ENCODE measurements at places on chromosomes 6 and 20. TPM values are rescaled to one million over a fixed set of nuclear protein-coding genes. Genes with fewer than 3 reads are reported as not detected.

The EPHA7 gene
- total RNA-seq = not detected

The RIMS1 gene
- total RNA-seq = not detected

The SCGN gene
- not detected for total RNA-seq

The CALHM6 gene
- total RNA-seq = 1.7 TPM

The LHFPL5 gene
- total RNA-seq = not detected

The MTG2 gene
- 38.3 TPM for total RNA-seq

The LY6G6C gene
- not detected for total RNA-seq

The PPP1R16B gene
- 163 TPM for total RNA-seq

The VIP gene
- not detected for total RNA-seq

The TMEM217 gene
- total RNA-seq = 2.8 TPM

The SLC32A1 gene
- not detected for total RNA-seq

The RAD21L1 gene
- not detected for total RNA-seq

The CFAP61 gene
- total RNA-seq = 0.49 TPM

The ZBTB2 gene
- total RNA-seq = 19.5 TPM

The NFATC2 gene
- total RNA-seq = 51.4 TPM

The SERINC3 gene
- total RNA-seq = 44.1 TPM

The SPATS1 gene
- total RNA-seq = not detected

The DLL1 gene
- 0.18 TPM for total RNA-seq

The THBD gene
- 0.08 TPM for total RNA-seq

The MPIG6B gene
- total RNA-seq = 0.33 TPM

The STMND1 gene
- not detected for total RNA-seq

The DEFB132 gene
- total RNA-seq = not detected

The AFDN gene
- total RNA-seq = 29.1 TPM

The LY6G5C gene
- 3.8 TPM for total RNA-seq

The ADRM1 gene
- total RNA-seq = 259 TPM

The EDN3 gene
- not detected for total RNA-seq

The CLVS2 gene
- not detected for total RNA-seq

The PRSS35 gene
- total RNA-seq = not detected

The HLA-DOA gene
- total RNA-seq = 2.0 TPM

The TRIM15 gene
- not detected for total RNA-seq

The PRRT1 gene
- 0.51 TPM for total RNA-seq

The PKIB gene
- 0.56 TPM for total RNA-seq

The CRISP3 gene
- not detected for total RNA-seq

The BPIFB4 gene
- total RNA-seq = not detected

The RHAG gene
- total RNA-seq = 0.22 TPM

The DEFB123 gene
- not detected for total RNA-seq

The RBPJL gene
- not detected for total RNA-seq

The COL10A1 gene
- total RNA-seq = not detected

The PHACTR1 gene
- total RNA-seq = 0.30 TPM

The MYB gene
- 13.9 TPM for total RNA-seq

The OPRM1 gene
- not detected for total RNA-seq

The SYCP2 gene
- 2.1 TPM for total RNA-seq

The TMEM74B gene
- not detected for total RNA-seq

The VSX1 gene
- total RNA-seq = not detected

The SLC17A2 gene
- 0.33 TPM for total RNA-seq

The NAPB gene
- total RNA-seq = 3.5 TPM

The PGC gene
- 0.24 TPM for total RNA-seq

The HMGCLL1 gene
- total RNA-seq = not detected

The CDH4 gene
- total RNA-seq = 0.10 TPM

The SCRT2 gene
- not detected for total RNA-seq

The TRIM40 gene
- not detected for total RNA-seq

All from activated T-cell treated with anti-CD3 and anti-CD28 coated beads, Interleukin-2, amount 50 U/mL, for 4 hours (primary cell).